ENCODE measurements at places on chromosomes 11 and 22.

- no peak for DNase-seq
These were observed 40.3 kb downstream of the PARVG start for GRCh38 chr22:44220727-44221680.

DNA sequence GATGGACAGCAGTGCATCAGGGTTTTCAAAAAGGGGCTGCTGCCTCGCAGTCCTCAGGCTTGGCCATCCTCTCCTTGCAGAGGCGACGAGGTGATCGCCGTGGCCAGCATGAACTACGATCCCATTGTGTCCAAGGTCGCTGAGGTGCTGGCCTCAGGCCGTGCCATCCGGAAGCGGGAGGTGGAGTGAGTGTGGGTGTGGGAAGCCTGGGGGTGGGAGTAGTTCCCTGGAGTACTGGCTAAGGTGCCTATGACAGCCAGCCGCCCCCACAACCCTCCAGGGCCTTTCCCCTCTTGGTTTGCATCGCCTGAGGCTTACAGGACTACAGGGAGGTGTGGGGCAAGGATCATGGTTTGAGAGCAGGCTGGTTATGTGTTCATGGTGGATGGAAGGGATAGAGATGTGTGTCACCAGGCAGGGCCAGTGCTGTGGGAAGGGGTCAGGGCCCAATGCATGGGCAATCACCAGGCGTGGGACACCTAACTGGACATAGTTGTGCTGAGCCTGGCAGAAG, 2.1 kb upstream of the LZTR1 start:
- no peak for DNase-seq

DNA sequence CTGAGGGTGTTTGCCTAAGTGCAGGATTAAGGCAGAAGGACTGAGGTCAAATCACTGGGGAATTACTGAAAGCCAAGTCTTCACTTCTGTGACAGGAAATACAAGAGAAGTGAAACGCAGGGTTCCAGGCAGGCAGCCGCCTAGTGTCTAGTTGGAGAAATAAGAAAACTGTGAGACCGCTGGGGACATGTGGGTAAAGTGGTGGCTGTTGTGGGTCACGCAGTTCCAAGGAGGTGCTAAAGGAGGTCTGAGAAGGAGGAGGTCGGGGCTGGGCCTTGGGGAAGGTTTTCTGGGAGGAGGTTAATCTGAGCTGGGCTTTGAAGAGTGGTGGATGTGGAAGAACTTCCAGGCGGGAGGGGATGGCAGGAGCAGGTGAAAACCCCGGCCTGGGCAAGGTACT, 11.2 kb downstream of the MCM5 start:
- DNase-seq = no peak

DNA sequence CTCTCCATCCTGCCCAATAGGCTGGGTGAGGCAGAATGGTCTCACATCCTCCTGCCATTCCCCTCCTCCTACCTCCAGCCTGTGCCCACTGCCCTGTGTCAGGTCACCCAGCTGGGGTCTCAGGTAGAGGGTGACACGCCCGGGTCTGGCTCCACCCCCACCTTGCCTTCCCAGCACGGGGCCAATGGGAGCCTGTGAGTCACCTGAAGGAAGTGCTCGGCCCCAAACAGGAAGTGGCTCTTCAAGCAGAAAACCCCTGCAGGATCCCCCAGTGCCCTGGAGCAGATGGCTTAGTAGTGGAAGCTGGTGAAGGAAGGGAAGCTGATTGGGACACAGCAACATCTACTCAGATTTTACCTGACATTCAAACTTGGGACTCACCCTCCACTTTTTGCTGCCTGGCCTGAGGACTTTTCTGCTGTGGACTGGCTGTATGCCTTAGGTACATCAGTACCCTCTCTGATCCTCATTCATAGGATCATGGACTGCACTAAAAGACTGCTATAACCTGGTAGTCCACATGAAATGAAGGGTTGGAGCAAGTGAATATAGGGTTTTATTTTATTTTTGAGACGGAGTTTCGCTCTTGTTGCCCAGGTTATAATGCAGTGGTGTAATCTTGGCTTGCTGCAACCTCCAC, 33.4 kb downstream of the GDPD5 start:
- DNase-seq = peak; percentile 32

DNA sequence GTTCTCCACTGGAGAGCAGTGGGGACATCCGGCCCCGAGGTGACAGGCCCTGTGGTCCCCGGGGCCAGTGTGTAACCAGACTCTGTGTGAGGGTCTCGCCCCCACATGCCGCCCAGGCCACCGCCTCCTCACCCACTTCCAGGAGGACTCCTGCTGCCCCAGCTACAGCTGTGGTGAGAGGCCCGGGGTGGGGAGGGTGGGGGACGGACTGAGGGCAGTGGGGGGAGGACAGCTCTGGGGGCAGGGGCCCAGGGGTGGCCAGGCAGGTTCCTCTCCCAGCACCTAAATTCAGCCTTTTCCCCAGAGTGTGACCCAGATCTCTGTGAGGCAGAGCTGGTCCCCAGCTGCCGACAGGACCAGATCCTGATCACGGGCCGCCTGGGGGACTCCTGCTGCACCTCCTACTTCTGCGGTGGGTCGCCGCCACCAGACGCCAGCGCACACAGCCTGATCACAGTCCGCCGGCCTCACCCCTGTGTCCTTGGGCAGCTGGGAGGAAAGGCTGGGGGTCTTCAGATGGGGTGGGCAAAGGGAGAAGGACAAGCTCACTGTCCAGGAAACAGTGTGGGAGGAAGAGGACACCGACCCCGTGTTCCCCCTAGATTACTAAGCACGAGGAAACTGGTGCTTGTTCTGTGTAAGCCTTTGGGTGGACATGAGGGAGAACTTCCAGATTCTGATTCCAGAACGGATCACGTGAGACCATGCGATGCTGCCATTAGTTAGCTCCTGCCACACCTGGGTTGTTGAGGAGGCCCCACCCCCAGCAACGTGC, 84.4 kb upstream of the MYOD1 start:
- no peak for DNase-seq

GRCh38 chr11:115652094-115652493, 147.9 kb upstream of the CADM1 start:
- DNase-seq = no peak

DNA sequence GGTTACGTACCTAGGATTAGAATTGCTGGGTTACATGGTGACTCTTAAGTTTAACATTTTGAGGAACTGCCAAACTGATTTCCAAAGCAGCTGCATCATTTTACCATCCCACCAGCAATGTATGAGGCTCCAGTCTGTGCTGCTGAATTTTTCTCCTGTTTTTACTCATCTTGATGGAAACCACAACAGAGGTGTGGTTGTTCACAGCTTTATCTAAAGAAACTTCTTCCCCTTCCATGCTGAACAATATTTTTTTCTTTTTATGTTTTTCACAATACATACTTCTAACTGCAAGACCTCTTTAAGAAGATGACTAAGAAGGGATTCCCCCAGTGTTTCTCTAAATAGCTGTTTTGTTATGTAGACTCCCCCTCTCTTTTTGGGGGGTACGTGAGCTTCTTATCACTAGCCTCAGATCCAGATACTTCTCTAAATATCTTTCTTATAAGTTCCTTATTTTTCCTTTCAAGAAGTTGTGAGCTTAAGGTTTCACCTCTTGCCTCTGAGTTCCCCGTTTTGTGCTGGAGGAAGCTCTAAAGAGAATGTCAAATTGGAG, 24.0 kb downstream of the TCP11L1 start:
- DNase-seq = no peak

GRCh38 chr22:37231406-37232139, 12.5 kb downstream of the RAC2 start:
- DNase-seq = no peak

DNA sequence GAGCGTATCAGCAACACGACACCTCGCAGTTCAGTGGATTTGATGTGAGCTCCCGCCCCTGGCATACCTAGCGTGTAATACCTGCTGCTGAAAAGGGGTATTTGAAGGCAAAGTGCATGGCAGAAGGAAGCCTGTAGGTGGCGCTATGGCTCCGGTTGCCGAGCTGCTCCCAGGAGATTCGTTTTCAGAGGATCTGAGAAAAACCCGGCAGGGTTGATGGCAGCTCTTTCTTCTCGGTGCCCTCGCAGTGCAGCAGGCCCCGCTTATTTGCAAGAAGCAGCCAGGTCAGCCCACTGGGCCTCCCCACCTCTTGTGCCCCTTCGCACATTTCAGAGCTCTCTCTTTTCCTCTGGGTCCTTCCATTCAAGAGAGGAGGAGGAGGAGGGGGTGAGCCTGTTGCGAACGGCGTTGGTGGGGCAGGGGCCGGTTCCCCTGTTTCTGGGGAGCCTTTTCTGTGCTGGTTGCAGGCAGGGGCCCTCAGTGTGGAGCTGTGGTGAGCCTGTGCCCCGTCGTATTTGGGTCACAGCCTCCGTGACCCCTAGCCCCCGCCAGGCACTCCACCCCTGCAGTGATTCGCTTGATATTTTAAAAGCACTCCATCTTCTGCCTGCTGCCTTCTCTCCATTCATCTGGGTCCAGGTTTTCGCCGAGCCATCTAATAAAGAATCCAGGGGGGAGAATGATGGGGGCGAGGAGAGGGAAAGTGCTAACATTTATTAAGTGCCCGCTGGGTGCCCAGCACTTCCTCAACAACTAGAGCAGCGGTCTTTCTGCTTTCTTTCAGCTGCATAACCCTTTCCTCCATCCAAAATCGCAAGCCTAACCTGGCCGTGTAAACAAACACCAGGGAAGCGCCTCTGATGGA, 85.3 kb upstream of the SYT13 start:
- DNase-seq = peak; percentile 58

DNA sequence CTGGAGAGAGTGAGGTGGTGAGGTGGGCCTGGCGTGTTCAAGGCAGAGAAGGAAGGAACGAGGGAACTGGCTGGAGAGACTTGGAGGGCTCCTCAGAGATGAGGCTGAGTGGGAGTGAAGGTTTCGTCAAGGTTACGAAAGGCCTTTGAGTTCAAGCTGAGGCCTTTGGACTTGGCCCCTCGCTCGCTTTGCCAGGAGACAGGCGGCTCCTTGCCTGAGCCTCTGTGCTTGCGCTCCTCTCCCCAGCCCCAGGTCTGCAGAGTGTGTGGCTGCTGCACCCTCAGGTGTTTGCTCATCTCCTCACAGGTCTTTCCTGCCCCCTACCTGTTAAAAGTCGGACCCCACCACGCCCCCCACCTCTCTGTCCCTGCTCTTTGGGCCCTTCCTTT, 91.6 kb downstream of the ATXN10 start:
- no peak for DNase-seq

- DNase-seq = peak; percentile 86
These were observed at the start of gene SERGEF for GRCh38 chr11:18012906-18013781. SERGEF (minus strand) TSS chr11:18013047; CDS start chr11:18013010, 37 bp downstream.

DNA sequence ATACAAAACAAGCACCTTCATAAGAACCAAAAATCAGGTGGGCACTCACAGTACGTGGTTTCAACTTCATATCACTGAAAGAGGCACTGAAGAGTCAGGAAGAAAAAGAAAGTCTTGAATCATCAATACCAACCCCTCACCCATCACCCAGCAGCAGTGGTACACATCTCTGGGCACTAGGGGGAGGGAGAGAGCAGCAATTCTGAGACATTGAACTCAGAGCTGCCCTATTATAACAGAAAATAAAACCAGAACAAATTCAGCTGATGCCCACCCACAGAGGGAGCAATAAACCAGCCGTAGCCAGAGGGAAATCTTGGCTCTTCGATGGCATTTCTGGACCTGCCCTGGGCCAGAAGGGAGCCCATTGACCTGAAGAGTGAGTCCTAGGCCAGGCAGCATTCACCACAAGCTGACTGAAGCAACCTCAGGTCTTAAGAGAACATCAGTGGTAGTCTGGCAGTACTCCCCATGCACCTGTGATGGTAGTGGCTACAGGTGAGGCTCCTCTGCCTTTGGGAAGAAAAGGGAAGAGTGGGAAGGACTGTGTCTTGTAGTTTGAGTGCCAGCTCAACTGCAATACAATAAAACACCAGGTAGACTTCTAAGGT, 42.2 kb upstream of the FAM181B start:
- peak; percentile 3 for DNase-seq

GRCh38 chr22:27670701-27671412, 130.7 kb downstream of the MN1 start:
- no peak for DNase-seq

GRCh38 chr11:75333807-75334140, 17.7 kb downstream of the ARRB1 start:
- no peak for DNase-seq

- no peak for DNase-seq
These were observed 17.0 kb upstream of the DRICH1 start for GRCh38 chr22:23649071-23649501.

All from stimulated activated CD4-positive, alpha-beta T cell treated with anti-CD3 and anti-CD28 coated beads, Interleukin-12 subunit alpha, Interleukin-12 subunit beta, amount 100 ng/mL, for 48 hours (primary cell).